Fibroblast of skin of abdomen (primary cell): ENCODE measurements at places on chromosomes 7 and 10.
A peak's percentile ranks its signal among the peaks of the same experiment; 100 is the strongest.

- peak; percentile 5 for DNase-seq
Observed at GRCh38 chr10:9709849-9710248, 1307.8 kb upstream of the CELF2 start.

DNA sequence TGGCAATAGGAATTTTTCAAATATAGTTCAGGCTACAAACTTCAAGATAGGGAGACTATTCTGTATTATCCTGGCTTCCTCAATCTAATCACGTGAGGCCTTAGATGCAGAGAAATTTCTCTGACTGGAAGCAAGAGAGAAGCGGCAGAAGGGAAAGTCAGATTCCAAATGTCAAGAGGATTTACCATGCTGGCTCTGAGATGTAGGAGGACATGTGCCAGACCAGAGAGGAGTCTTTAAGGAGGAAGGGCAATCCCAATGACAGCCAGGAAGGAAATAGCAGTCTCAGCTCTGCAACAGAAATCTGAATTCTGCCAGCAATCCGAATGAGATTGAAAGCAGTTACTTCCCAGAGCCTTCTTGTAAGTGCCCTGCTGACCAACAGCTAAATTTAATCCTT is 57.4 kb downstream of the NUTM2E start:
- no peak for DNase-seq

GRCh38 chr10:122774231-122774630 is 71.4 kb downstream of the CUZD1 start:
- no peak for DNase-seq

DNA sequence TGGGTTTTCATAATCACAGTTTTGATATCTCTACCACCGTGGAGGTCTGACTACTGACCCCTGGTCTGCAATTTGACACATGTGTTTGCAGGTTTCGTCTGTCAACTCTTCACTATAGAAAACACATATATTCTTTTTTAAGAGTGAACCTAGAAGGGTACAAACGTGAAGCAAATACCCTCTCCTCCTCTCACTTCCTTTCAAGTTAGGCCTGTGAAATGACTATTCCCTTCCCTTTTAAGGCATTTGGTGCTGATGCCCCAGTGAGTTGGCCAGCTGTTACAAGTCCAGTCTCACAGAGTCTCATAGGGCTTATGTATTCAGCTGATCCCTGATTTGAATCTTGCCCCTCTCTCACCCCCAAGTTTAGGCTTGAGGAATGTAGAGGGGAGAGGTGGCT is 742.0 kb upstream of the IGFBP3 start:
- no peak for DNase-seq

- no peak for DNase-seq
Observed at GRCh38 chr7:39911167-39911566, 38.9 kb upstream of the CDK13 start.

GRCh38 chr10:129057856-129058663 is 409.0 kb upstream of the MGMT start:
- no peak for DNase-seq

- DNase-seq: no peak
Observed at GRCh38 chr7:44849885-44850544, 2.1 kb upstream of the H2AZ2 start.

DNA sequence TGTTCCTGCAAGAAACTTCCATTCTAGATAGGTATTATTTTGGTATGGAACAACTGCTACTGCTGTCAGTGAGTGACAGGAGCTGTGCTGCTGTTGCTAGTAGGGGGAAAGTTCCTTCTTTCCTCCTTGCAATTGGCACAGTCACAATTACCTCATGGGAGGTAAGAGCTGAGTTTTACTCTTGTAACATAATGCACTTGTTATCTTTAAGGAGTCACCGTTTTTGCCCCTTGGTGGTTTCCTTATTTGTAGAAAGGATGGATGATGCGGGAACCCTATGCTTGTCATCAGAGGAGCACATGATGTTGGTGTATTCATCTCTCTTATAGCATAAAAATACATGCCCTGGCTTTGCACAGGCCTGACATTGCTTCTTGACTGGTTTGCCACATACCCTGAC is 234.7 kb upstream of the NPY start:
- DNase-seq: no peak

GRCh38 chr10:109892117-109892516 is 31.2 kb downstream of the XPNPEP1 start:
- no peak for DNase-seq

GRCh38 chr7:134827889-134828288 is 48.5 kb downstream of the CALD1 start:
- DNase-seq: peak; percentile 87

- no peak for DNase-seq
Observed at GRCh38 chr7:100008525-100008924, 6.9 kb upstream of the ZKSCAN1 start.

- no peak for DNase-seq
Observed at GRCh38 chr7:24974026-24974832, 5.7 kb downstream of the OSBPL3 start.

- peak; percentile 80 for DNase-seq
Observed at GRCh38 chr10:94108200-94108599, 114.5 kb downstream of the PLCE1 start.

GRCh38 chr10:95466436-95466835 is 94.7 kb downstream of the SORBS1 start:
- DNase-seq: no peak

- DNase-seq: peak; percentile 9
Observed at GRCh38 chr7:21767300-21767900, 178.3 kb downstream of the CDCA7L start.

- DNase-seq: no peak
Observed at GRCh38 chr7:142983825-142984224, 21.7 kb upstream of the KEL start.

DNA sequence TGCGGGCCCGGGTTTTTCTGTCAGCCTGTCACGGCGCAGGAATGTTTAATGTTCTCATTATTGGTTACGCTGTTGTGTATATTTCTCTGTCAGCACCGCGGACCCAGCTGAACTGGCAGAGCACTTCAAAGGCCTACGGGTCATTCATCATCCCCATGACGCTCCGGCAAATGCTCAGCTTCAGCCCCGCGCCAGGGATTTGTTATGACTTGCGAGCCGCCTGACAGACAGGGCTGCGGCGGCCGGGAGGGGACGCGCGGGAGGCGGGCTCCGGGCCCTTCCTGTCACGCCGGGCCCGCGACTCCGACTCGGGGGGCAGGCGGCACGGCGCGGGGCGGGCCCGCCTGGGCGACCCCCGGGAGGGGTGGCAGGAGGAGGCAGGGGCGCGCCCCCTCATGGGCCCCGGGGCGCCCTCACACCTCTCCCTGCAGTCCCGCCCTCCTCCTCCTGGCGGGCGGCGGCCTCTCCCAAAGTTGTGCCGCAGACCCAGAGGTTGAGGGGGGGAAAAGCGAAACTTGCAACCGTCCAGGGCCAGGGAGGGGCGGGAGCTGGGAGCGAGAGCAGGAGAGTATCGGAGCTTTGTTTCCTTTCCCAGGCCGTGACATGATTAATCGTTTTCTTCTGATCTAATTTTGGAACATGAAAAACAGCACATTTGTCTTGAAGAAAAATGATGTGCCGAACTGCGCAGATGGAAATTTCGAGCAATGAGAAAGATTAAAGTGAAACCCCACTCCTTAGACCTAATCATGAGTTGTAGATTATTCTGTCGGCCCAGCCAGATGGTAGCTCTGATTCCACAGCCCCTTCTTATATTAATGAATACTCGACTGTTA is 59.3 kb upstream of the COMTD1 start:
- DNase-seq: peak; percentile 96

GRCh38 chr10:131928248-131929095 is 27.7 kb downstream of the PPP2R2D start:
- peak; percentile 17 for DNase-seq

- DNase-seq: no peak
Observed at GRCh38 chr10:80730522-80730921, 192.8 kb downstream of the SH2D4B start.
